ENCODE measurements at places on chromosomes 11 and 22.

GRCh38 chr22:24591286-24591830 lies 1.5 kb downstream of the LRRC75B start:
- no peak for DNase-seq

DNA sequence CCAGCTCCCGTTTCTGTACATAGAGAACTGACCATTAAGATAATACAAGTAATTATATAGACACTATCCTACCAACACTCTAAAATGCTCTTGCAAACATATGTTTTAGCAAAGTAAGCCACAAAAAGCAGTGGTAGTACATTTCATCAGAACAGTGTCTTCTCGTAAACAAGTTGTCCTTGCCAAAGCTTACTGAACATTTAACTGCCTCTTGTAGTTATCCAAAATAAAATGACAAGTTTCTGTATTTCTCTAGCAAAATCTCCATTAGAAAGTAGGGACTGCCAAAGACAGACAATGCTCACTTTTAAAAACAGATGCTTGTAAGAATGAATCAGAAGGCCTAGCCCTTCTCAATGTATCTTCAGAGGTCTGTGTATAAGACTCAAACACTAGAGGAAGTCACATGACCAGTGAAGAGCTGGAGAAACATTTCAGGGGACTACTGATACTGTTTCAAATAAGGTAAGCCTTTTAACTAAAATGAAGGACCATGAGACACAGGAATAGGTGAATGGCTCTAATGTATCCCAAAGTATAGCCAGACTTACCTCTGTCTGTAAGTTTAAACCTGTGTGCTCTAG lies 7.8 kb upstream of the ZC3H12C start:
- DNase-seq = no peak

DNA sequence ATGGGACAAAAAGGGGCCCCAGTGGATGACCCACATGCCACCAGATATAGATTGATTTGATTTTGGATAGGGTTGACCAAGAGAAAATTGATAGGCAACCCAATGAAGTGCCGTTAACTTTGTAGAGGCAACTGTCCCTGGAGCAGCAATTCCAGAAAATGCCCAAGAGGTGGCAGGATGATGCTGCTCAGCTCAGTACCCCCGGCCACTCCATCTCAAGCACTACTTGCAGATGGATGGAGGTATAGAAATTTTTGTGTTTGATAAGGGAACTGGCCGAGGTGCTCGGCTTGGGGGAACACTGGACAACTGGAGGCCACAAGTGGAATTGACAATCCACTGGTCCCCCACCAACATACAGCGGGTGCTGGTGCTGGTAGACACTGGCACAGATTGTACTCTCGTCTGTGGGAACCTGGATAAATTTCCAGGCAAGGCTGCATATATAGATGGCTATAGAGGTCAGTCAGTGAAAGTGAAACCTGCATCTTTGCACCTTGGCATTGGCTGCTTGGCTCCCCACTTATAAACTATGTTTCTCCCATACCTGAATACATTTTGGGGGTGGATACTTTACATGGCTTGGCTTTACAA lies 86.3 kb downstream of the CCDC83 start:
- peak; percentile 55 for DNase-seq

DNA sequence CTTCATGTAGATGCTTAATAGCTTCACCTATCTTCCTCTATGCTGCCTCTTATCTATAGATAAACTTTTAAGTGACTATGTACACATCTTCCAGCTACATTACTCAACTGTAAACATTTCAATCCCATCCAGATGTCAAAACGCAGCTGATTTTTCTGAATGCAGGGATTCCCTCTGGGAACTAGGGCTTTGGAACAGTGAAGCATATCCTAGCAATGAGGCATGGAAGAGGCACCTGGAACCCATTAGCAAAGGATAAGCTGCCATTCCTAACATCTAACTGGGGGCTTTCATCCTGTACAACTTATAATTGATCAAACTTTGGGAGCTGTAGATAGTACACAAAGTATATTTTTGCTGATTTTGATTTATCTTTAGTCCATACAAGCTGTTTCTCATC lies 40.8 kb upstream of the OPCML start:
- no peak for DNase-seq

DNA sequence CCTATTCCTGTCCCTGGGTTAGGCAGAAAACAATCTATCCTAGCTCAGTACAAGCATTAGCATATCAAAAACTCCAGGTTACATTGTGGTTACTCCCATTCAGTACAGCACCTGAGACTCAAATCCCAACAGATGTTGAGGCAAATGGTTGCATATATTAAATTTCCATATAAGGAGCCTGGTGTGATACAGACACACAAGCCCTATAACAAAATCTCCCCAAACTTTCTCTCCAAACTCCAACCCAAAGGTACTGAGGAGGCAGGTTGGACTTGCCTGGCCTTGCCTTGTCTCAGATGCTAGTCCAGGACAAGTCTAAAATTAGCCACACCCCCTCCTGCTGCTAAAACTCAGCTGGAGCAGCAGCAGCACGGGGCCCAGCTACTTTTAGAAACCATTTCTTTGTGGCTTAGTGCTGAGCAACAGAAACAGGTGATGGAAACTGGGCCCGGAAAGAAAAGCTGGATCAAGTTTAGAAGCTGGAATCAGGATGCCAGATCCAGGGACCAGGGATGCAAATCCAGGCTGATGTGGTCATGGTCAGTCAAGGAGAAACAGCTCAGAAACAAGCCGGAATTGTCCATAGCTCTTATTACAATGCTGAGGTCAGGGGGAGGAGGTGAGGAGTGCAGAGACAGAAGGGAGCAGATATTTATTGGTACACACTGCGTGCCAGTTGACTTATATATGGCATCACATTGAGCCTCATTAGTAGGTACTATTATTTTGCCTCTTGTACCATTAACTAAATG lies 73.7 kb upstream of the AMOTL1 start:
- no peak for DNase-seq

GRCh38 chr11:133659538-133660201 lies 127.4 kb upstream of the OPCML start:
- no peak for DNase-seq

DNA sequence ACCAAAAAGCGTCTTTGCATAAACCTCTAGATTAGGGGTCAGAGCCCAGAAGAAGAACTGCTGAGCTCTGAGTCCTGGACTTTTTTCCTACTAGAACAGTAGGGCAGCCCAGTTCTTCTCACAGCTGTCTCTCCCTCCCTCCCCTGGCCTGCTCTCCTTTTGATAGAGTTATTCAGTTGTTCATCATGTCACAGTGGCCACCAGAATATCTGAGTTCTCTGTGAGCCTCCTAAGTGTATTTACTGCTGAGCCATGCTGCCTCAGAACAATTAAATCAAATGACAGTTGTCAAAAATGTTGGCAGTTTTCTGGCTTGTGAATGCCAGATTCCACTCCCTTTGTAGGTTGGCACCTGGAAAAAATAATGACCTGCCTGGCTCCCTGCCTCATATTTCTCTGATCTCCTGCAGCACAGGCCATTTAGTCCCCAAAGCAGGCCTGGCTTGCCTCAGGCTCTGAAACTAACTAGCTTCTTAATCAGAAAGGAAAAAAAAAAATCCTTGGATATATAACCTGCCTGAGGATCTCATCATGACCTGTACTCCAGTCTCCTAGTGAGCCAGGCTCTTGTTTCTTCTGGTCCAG lies 377.4 kb upstream of the LARGE1 start:
- DNase-seq = no peak

DNA sequence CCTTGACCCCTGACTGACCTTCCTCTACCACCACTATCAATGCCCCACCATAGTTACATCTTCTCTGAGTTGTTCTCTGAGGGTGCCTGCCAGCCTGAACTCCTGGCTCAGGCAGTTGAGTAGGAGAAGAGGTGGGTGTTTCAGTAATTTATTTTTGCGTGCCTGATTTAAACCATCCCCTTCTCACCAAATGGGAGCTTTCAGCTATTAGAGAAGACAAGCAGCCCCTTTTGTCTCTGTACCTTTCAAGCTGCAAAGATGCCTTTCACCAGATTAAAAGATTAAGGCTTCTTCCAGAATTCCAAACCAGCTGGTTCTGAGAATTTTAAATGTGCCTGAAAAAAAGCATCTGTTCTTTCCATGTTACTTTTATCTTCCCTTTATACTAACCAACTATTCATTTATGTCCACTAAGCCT lies 223.8 kb downstream of the FAM76B start:
- DNase-seq = no peak

DNA sequence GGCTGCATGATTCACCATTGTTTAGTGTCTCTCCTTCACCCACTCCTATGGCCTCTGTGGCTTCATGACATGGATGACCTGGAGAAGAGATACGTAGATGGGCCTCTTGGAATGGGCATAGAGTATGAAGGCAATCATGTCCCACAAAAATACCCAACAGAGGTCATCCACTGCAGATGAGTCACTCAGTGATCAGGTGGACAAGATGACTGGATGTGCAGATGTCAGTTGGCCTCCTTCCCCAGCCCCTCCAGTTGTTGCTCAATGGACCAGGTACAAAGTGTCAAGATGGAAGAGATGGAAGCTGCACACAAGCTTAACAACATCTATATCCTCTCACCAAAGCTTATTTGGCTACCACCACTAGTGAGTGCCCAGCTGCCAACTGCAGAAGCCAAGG lies 41.0 kb upstream of the CLPB start:
- no peak for DNase-seq

GRCh38 chr11:30143098-30143705 lies 87.6 kb upstream of the FSHB start:
- DNase-seq = no peak

DNA sequence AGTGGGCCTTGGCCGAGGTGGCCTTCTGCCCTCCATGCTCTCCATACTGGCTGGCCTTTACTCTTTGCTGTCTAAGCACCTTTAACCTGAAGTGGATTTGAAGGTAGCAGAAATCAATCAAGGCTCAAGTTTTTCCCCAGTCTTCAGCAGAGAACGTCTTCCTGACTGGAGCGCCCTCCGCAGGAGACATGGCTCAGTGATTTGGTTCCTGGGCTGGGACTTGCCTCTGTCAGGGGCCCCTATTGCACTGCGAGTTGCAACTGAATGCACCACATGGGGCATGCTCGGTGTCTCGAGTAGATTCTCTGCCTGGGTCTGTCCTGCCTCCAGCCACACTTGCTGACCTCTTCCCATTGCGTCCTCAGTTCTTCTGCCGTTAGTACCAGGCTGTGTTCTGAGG lies 79.6 kb downstream of the BMAL1 start:
- DNase-seq = no peak

GRCh38 chr11:47372422-47372821 lies 5.9 kb downstream of the SPI1 start:
- no peak for DNase-seq

DNA sequence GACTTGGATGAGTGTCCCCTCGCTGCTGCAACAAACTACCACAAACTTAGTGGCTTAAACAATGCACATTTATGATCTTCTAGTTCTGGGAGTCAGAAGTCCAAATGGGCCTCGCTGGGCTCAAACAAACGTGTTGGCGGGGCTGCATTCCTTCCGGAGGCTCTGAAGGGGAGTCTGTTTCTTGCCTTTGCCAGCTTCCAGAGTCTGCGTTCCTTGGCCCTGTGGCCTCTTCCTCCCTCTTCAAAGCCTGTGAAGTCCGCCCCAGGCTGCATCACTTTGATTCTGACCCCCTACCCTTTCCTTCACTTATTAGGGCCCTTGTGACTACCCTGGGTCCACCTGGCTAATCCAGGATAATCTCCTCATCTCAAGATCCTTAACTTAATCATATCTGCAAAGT lies 80.3 kb upstream of the NECTIN1 start:
- DNase-seq = no peak

DNA sequence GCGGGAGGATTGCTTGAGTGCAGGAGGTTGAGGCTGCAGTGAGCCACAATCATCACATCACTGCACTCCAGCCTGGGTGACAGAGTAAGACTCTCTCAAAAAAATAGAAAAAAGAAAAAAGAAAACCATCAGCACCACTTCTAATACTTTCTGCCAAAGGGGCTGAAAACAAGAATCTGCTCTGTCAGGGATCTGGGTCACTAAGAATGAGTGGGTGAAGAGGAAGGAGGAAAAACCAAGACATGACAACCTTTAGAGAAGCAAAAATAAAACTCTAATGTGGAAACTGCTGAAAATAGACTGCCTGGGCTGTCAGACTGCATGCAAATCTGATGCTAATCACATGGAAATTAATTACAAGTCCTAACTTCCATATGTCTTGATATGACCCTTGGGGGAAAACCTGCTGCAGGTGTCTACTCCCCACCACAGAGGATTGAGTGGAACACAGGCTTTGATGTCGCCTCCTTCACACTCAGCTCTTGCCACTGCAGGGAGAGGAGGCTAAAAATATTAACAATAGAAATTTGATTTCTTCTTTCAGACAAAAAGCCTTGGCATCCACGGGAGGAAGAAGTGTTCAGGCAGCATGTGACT lies 62.5 kb upstream of the CRTAM start:
- no peak for DNase-seq

DNA sequence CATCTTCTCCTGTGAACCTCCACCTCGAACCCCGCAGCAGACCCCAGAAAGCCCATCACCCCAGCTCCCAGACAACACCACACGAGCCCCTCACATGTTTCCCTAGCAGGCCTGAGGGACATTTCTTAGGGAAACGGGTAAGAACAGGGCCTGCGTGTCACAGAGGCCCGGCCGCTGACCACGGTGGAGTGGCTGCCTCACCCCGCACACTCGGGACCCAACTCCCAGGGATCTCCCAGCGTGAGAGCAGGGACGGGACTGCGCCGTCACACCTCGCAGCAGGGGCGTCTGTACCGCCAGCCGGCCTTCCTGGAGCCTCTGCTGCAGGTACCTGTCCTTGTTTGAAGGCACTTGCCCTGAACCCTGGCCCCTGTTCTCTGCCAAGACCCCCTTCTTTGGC lies 10.2 kb downstream of the ATP5MGL start:
- DNase-seq = no peak

DNA sequence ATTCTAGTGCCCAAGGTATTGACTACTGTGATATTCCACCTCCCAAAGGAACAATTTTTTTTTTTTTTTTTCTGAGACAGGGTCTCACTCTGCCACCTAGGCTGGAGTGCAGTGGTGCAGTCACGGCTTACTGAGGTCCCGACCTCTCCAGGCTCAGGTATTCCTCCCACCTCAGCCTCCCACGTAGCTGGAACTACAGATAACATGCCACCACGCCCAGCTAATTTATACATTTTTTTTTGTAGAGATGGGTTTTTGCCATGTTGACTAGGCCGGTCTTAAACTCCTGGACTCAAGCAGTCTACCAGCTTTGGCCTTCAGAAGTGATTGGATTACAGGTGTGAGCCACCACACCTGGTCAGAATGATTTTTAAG lies 33.4 kb downstream of the MAML2 start:
- no peak for DNase-seq

DNA sequence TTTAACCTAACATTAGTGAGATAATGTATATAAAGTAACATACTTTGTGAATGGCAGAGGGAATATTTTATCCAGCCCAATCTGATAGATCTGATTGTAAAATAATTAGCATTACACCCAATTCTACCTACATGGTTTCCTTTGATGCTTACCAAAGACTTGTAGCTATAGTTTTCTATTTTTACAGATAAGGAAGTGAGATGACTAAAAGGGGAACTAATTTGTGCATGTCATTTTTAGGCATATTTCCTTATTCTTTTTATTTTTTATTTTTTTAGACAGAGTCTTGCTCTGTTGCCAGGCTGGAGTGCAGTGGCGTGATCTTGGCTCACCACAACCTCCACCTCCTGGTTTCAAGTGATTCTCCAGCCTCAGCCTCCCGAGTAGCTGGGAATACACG lies 793.7 kb upstream of the LRRC4C start:
- no peak for DNase-seq

- DNase-seq = no peak
Observed at GRCh38 chr11:75236062-75236461, 4.5 kb upstream of the TPBGL start.

GRCh38 chr22:31082606-31083376 lies 1.7 kb downstream of the SMTN start:
- peak; percentile 75 for DNase-seq

- DNase-seq = no peak
Observed at GRCh38 chr11:64092111-64092760, 56.5 kb downstream of the FLRT1 start.

All from activated naive CD4-positive, alpha-beta T cell treated with anti-CD3 and anti-CD28 coated beads, Interleukin-2, amount 10 ng/mL, durations not matched to agents 7 days and 5 days (primary cell).